Heart right ventricle (tissue), 16 donors: ENCODE measurements at places on chromosomes 5 and 9.

DNA sequence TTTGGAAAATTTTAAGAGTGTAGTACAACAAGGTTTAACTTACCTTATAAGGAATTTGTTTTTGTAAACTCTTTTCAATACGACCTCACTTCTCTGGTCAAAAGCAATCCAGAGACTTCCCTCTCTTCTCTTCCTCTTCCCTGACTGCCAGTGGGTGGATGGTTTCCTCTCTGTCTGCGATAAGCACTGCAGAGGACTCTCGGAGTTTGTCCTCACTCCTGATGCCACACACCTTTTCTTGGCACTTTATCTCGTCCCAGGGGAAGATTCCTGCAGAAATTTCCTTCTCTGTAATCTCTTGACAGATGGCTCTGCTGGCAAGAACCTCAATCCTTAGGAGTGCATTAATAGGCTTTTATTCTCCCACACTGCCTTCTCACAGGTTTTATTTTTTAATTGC is 641.6 kb downstream of the NR2F1-AS1 start:
- no peak for DNase-seq

DNA sequence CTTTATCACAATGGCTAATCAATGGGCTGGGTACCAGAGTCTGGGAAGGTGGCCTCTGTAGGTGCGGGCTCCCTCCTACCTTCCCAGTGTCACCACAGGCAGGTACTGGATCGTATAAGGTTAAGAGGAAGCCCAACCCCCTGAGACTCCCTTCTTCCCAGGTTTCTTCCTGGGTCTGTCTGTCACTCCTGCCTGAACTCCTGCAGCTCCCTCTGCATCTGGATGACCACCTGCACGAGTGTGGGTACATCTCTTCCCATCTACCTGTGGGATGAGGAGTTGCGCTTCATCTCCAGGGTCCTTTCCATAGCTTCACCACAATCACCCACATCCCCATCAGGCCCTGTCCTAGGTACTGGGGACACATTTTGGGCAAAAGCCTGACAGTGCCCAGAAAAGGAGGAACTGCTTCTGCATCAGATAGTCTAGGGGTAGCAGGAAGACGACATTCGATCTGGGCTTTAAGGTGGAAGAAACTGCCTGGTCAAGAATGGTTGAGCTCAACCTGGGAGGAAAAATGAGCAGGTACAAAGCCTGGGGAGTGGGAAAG is 112.2 kb upstream of the ALDH1B1 start:
- DNase-seq: no peak

GRCh38 chr5:176547802-176548201 is 1.3 kb upstream of the CDHR2 start:
- DNase-seq: no peak

DNA sequence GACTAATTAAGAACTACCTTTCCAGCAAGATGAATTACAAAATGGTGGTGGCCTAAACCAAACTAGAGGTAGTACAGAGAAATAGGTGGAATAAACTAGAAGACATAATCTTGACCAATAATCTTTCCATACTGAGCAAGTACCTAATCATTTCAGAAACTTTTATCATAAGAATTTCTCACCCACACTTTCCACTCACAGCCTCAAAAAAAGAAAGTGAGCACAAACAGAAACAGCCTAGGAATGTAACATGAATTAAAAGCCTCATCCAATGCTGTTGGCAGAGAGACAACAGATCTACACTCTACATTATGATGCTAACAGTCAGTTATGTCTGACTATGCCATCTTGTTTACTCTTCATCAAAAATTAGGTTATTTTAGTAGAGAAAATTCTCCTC is 1.3 kb downstream of the RNF38 start:
- no peak for DNase-seq

DNA sequence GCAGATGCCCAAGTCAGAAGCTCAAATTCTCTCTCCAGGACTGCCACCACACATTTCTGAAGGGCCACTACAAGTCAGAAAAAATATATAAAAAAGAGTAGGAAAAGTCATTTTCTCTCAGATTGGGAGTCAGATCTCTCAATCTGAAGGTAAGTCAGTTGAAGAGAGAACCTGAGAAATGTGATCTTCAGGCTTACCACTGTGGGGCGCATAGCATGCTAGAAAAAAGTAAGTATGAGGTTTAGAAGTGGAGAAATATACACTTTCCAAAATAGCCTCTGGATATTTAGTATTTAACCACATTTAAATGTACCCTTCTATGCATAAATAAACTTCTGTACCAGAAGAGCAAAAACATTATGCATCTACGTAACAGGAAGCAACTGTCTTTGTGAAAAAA is 800.7 kb upstream of the CTNND2 start:
- no peak for DNase-seq

DNA sequence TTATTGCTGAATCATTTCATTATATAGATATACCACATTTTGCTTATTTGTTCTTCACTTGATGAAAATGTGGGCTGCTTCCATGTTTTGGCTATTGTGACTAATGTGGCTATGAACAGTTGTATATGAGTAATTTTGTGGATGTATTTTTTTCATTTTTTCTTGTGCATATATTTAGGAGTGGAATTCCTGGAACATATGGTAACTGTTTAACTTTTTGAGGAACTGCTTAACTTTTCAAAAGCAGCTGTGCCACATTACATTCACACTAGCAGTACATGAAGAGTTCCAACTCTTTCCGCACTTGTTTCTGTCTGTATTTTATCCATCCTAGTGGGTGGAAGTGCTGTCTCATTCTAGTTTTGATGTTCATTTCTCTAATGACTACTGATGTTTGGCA is 67.8 kb downstream of the JAK2 start:
- DNase-seq: no peak

- DNase-seq: no peak
Observed at GRCh38 chr9:6270896-6271295, 55.3 kb downstream of the IL33 start.

- no peak for DNase-seq
Observed at GRCh38 chr9:36828611-36829013, 205.5 kb downstream of the PAX5 start.

DNA sequence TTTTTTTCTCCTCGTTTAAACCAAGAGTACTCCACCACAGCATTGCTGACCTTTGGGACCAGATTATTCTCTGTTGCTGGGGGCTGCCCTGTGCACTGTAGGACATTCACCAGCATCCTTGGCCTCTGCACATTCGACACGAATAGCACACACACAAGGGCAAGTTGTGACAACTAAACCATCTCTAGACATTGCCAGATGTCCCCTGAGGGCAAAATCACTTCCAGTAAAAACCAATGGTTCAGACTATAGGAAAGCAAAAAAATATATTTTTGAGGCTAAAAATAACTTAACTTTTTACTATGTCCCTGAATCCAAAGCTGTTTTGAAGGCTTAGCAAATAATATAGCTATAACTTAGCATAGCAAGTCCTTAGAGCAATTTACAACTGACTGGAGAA is 65.9 kb downstream of the SEMA5A start:
- no peak for DNase-seq

GRCh38 chr9:136613824-136614371 is 48.8 kb upstream of the EGFL7 start:
- DNase-seq: no peak

- DNase-seq: no peak
Observed at GRCh38 chr5:16976625-16977008, 40.5 kb upstream of the MYO10 start.

DNA sequence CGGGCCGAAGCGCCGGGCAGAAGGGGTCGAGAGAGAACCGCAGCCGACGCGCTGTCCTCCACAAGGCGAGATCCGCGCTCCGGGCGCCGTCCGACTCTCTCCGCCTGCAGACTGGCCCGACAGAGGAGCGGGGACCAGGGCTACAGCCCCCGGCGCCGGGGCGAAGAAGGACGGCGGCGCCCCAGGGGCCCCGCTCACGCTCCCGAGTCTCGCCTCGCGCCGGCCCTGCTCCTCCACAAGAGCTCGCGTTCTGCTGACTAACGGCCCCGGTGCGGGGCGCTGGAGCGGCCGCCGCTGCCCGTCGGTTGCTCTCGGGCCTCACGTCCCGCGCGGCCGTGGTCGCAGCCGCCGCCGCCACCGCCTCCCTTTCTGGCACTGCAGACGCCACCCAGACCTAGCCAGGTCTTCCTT is 338 bp downstream of the ABHD17B start:
- no peak for DNase-seq

GRCh38 chr9:77847059-77847499 is 184.5 kb downstream of the GNAQ start:
- DNase-seq: no peak

GRCh38 chr5:10499066-10499465 is 57.4 kb downstream of the ROPN1L start:
- no peak for DNase-seq
